ENCODE measurements at places on chromosomes 16 and 17.

- no peak for DNase-seq
Observed at GRCh38 chr16:23229714-23230113, 47.2 kb downstream of the SCNN1G start.

DNA sequence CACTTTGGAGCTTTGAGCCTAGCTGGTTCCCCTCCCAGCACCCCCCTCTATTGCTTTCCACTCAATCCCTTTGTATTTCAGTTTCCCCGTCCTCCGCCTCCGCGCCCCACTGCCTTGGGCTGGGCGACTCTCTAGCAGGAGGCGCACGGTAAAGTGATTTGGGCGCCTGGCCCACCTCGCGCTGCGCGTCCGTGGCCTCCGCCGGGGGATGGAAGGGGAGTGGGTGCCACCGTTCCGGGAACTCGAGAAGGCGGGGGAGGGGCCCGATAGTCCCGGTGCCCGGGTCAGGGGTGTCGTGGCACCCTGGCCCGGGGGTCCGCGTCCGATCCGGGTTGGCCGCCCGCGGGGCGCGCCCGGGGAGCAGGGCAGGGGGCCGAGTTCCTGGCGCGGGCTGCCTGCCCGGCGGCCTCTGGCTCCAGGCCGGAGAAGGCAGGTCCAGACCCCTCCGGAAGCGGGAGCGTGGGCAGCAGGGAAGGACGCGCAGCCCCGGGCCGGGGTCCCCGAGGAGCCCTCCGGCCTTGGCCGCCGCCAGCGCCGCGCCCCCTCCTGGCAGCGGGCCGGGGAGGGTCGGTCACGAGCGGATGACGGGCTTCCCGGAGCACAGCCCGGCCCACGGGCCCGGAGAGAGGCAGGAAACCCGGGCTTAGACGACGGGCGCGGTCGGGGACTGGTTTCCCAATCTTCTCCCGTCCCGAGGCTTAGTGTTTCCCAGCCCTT lies 15.8 kb downstream of the MEOX1 start:
- no peak for DNase-seq

DNA sequence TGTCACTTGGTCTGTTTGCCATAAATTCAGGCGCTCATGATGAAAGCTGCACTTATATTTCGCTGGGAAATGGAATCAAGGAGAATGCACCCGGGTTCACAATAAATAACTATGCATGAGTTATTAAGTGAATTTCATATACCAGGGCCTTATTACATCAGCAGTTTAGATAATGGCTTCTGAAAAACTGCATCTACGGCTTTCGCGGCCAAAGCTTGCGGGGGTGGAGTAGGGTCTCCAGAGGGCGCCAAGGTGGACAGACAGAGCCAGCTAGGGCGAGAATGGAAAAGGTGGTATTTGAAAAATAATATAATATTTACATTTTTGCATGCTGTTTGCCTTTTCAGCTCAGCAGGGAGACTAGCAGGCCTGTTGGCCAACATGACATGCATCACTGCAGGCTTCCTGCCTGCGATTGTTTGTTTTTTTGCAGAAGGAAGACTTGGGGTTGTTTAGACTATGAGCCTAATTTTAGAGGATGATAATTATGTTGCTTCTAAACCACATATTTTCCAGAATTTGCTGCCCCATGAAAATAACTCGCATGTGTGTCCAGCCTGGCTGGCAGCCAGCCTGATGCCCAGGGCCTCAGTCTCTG lies 173.8 kb upstream of the IRX3 start:
- no peak for DNase-seq

- no peak for DNase-seq
Observed at GRCh38 chr16:87325423-87325858, 8.2 kb upstream of the C16orf95 start.

DNA sequence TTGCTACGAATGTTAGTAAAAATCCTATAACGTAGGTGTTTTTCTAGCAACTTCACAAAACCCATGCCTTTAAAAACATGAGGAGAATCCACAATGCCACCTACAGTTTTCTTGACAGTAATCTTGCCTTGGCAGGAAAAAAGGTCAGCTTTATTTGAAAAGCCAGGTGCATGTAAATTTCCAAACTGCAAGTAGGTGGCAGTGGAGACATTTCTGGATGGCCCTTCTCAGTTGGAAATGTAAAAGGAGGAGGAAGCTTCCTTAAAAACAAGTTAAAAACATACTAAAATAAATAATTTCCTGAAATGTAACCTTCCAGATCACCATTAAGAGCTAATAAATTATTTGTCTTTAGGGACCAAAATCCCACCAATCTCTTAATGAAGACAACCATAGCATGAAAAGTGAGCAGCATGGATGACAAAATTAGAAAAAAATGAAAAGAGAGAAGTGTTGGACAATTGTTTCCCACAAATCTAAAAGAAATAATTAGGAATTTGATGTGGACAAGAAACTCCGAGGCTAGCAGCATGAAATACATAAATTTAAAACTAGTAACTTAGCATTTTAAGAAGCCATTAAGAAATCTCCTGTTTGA lies 152.2 kb downstream of the SNX11 start:
- DNase-seq: no peak

DNA sequence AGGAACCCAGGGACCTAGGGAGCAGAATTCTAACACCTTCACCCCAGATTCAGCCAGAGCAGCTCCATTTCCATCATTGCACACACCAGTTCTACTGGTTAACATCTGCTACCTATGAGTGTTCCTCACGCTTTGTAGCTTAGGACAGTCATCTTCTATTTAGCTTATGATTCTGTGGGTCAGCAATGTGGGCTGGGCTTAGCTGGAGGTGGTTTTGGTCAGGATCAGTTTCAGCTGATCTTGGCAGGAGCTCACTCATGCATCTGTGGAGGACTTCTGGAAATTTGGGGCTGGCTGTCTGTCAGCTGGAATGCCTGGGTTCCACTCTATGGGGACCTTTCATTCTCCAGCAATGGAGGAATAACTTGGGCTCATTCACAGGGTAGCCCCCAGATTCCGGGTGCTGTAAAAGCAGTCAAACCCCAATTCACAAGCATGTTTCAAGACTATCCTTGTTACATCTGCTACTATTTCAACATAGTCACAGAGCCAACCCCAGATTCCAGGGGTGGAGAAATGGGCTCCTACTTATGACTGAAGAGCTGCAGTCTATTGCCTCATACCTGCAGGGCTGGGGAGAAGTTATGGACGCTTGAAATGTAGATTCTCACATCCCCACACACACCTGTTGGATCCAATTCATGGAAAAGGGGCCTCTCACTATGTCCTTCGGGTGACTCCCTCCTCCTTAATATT lies 3.4 kb upstream of the HP start:
- DNase-seq: no peak

GRCh38 chr16:57089406-57089805 lies 3.0 kb upstream of the CPNE2 start:
- DNase-seq: no peak

DNA sequence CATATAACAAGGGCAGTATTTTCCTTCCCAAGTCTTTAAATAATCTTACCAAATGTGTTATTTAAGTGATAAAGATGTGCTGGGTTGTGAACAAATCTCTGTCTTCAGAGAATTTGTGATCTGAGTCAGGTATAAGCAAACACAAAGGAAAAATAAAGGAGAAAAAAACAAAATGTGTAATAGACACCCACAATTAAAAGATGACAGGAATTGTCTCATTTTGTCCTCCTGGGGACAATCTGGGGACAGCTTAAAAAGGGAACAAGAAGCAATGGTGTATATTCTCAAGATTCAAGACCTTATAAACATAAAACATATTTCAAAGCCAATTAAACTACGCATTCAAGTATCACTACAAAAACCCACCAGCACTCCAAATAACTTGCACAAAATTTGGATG lies 107.2 kb downstream of the TRIM37 start:
- DNase-seq: no peak

GRCh38 chr17:76388966-76389888 lies 4.8 kb downstream of the SPHK1 start:
- DNase-seq: no peak

DNA sequence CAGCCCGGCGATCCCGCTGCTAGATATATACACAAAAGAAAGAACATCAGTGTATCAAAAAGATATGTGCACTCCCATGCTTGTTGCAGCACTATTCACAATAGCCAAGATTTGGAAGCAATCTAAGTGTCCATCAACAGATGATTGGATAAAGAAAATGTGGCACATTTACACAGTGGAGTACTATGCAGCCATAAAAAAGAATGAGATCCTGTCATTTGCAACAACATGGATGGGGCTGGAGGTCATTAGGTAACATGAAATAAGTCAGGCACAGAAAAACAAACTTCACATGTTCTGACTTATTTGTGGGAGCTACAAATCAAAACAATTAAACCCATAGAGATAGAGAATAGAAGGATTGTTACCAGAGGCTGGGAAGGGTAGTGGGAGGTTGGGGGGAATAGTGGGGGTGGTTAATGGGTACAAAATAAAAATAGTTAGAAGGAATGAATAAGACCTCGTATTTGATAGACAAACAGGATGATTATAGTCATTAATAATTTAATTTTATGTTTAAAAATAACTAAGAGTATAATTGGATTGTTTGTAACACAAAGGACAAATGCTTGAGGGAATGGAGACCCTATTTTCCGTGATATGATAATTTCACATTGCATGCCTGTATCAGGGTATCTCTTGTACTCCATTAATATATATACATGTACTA lies 176.7 kb upstream of the NOG start:
- DNase-seq: no peak

DNA sequence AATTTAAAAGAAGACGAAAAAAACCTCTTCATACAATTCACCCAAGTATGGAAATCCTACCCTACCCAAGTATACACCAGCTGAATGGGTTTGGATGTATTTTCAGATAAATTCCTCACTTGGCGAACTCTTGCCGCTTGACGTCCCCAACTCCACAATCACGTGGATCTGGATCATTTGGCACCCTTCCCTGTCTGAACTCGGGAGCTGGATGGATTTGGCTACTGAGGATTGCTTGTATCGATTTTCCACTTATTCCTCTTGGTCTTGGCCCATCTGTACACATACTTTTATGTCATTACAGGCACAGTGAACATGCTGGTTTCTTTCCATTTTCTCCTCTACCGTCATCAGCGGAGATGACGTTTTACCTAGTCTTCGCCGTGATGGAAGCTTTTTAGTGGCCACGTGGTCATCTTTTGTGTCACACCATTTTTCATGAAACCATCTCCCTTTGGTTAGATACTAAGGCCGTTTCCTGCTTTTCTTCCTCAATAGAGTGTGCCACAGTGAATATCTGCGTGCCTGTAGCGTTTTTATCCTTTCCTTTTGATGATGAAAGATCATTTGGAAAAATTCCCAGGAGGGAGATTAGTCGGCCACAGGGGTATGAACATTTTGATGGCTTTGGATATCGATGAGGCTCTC lies 47.1 kb downstream of the CMIP start:
- no peak for DNase-seq

DNA sequence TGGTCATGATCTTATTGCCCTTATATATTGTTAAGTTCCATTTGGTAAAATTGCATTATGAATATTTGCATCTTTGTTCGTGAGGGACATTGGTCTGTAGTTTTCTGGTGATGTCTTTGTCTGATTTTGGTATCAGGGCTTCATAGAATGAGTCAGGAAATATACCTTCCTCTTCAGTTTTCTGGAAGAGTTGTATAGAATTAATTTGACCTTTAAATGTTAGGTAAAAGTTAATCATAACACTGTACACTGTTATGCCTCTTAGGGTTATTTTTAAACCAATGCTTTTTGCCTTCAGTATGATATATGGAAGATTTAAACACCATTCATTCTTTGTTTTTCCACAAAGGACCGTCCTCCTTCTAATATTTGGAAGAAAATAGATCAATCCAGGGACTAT lies 180.0 kb downstream of the CHD9 start:
- no peak for DNase-seq

GRCh38 chr16:24189941-24190340 lies 66.2 kb upstream of the CACNG3 start:
- no peak for DNase-seq

- DNase-seq: no peak
Observed at GRCh38 chr17:44601973-44602372, 44.7 kb downstream of the FZD2 start.

DNA sequence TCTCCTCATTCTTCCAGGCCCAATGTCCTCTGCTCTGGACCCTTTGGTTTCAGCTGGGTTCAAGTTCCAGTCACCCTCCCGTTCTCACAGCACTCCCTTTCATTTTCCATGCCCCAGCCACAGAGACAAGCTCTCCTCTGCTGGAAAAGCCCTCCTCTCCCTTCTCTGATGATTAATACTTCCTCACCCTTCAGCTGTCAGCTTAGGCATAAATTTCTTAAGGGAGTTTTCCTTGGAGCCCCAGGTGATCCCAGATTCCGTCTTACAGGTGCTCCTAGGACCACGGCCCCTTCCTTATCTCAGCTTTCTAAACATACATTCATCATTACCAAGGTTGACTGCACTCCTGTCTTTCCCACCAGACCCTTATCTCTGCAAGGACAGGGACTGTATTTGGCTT lies 10.4 kb downstream of the CHAD start:
- DNase-seq: no peak

- no peak for DNase-seq
Observed at GRCh38 chr17:45953561-45953960, 45.5 kb upstream of the STH start.

GRCh38 chr17:2854143-2855055 lies 58.2 kb downstream of the RAP1GAP2 start:
- no peak for DNase-seq

GRCh38 chr16:27803775-27804549 lies 254.0 kb downstream of the KATNIP start:
- no peak for DNase-seq

DNA sequence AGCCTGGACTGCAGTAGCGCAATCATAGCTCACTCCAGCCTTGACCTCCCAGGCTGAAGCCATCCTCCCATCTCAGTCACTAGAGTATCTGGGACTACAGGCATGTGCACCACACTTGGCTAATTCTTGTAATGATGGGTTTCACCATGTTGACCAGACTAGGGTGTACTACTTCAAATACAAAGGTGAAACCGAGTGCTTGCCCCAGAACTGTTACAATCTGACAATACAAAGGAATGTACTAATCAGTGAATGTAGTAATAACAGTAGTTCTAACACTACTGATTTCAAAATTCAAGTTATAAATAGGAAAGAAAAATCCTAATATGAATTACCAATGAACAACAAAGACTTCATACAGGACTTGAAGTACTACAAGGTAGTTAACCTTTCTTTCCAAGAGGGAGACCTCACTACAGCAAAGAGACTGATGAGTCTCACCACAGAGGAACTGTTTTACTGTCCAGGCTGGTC lies 24.4 kb downstream of the CRK start:
- DNase-seq: no peak

- no peak for DNase-seq
Observed at GRCh38 chr17:32503251-32504165, 16.7 kb downstream of the CDK5R1 start.

DNA sequence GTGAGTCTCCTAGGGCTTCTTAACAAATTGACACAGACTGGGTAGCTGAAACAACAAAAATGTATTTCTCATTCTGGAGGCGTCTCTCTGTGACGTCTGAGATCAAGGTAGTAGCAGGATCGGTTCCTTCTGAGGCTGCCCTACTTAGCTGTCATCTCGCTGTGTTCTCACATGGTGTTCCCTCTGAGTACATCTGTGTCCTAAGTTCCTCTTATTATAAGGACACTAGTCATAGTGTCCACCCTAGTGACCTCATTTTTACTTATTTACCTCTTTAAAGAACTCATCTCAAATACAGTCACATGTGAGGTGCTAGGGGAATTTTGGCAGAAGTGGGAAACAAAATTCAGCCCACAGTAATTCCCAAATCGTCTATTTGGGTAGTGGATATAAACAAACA lies 529.1 kb downstream of the NPIPA7 start:
- no peak for DNase-seq
